ENCODE measurements at places on chromosomes 6 and 20.

GRCh38 chr6:119541132-119541905, 191.8 kb upstream of the MAN1A1 start:
- no peak overlapping the region for H3K27ac ChIP-seq
- no peak overlapping the region for H3K4me3 ChIP-seq
- H3K4me1 ChIP-seq, result no peaks in the 10 kb centered on the region
- H3K27me3 ChIP-seq, result no peaks in the 10 kb centered on the region
- DNase-seq, result no peak
- no peaks in the 10 kb centered on the region for H3K36me3 ChIP-seq

DNA sequence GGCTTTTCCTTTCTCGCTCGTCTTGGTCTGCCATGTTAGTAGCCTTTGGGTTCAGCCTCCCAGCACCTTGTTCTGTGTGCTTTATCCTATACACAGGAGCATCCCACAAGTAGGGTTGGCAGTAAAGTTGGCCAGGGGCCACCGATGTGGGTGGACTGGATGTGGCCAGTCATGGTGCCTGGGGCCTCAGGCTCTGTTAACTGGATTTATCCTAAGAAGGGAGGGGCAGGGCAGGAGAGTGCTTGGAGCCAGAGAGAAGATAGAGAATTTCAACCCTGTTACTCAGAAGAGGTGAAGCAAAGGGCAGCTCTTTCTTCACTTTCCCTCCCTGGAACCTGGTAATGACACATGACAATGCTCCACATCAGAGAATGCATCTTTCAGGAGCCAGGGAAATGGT, 14.1 kb upstream of the SIRPB2 start:
- DNase-seq, result no peak
- H3K4me1 ChIP-seq, result peaks cover 2% of the 10 kb centered on the region
- H3K27me3 ChIP-seq, result no peaks in the 10 kb centered on the region
- no peak overlapping the region for H3K4me3 ChIP-seq
- no peaks in the 10 kb centered on the region for H3K36me3 ChIP-seq
- no peak overlapping the region for H3K27ac ChIP-seq

DNA sequence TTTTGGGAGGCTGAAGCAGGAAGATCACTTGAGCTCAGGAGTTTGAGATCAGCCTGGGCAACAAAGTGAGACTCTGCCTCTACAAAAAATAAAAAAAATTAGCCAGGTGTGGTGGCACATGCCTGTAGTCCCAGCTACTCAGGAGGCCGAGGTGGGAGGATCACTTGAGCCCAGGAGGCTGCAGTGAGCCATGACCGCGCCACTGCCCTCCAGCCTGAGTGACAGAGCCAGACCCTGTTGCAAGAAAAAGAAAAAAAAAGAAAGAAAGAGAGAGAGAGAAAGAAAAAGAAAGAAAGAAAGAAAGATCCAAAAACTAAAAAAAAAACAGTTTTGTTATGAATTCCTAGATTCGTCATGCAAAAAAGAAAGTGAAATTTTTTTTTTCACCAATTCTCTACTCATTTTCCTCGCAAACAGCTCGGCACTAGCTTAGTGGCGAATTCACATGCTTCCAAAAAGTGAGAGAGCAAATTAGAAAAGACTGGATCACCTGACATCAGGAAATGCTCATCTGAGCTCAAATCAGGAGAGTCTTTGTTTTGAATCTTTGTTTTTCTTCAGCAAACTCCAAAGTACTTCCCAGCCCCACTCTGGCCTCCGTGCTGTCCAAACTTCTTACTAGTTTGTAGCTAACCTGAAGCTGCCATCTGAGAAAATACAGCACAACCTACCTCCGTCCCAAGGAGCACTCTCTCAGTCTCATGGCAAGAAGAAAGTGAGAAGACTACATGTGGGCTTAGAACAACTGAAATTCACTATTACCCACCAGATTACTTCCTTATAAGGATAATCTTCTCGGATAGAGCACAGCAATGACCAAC, 27.0 kb downstream of the IPCEF1 start:
- no peak overlapping the region for H3K4me3 ChIP-seq
- no peaks in the 10 kb centered on the region for H3K4me1 ChIP-seq
- H3K27me3 ChIP-seq, result no peaks in the 10 kb centered on the region

- no peaks in the 10 kb centered on the region for H3K36me3 ChIP-seq
- no peak for DNase-seq
- H3K27me3 ChIP-seq, result no peaks in the 10 kb centered on the region
- H3K27ac ChIP-seq, result no peak overlapping the region
- H3K4me3 ChIP-seq, result no peak overlapping the region
Measured at GRCh38 chr6:166601956-166602355, 15.5 kb upstream of the RAMACL start.

DNA sequence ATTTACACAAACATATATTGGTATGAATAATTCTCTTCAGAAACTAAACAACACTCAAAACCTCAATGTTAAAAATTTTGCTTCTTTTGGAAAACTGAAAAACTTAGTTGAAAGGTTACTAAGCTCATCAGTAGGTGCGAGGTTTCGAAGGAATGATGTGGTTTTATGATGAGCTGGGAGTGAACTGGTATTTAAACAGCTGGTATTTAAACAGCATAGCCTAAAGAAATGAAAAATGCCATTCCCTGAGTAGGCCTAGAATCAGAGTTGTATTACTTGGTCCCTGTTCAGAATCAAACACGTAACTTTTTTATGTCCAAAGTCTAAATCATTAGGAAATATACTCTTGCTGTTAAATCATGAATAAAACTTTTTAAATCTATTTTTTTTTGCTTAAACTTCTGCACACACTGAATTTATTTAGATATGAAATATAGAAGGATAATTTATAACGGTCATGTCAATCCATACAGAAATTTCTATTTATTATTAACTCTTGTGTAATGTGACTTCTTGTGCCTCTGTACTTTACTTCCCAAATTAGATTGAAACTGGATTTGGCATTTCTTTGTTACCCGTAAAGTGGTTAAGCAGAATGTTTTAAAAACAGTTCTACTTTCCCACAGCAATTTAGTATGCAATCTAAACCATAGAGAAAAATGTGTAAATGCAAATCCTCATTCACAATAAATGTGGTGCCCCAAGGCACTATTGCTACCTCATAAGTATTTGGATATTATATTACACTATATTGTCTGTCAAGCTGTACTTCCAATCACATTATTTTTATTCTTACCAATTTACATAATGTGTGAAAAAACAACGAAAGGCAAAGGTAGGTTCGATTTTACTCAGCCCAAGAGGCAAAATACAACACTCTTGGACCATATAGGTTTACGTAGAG, 124.1 kb downstream of the HS3ST5 start:
- no peak overlapping the region for H3K27ac ChIP-seq
- no peaks in the 10 kb centered on the region for H3K27me3 ChIP-seq
- no peak overlapping the region for H3K4me3 ChIP-seq
- no peak for DNase-seq

GRCh38 chr6:4581468-4582385, 194.5 kb upstream of the CDYL start:
- no peaks in the 10 kb centered on the region for H3K36me3 ChIP-seq
- no peaks in the 10 kb centered on the region for H3K4me1 ChIP-seq
- no peaks in the 10 kb centered on the region for H3K27me3 ChIP-seq
- no peak overlapping the region for H3K27ac ChIP-seq
- DNase-seq, result no peak

DNA sequence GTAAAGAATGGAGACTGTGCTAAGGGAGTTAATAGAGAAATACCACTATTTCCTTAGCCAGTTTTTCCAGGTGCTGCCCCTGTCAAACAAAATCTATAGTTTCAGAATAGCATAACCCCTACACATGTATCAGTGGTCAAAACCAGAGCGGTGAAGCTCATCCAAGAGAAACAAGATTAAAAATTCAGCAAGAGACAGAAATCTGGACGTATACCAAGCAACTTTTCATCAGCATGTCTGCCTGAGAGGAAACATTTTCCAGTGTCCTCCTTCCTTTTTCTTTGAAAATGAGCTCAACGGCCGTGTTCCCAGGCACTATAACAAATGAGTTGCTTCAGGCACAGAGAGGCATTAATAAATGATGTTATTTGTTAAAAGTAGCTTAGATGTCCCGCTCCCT, 416.5 kb downstream of the BCKDHB start:
- DNase-seq, result no peak
- no peak overlapping the region for H3K4me3 ChIP-seq
- no peaks in the 10 kb centered on the region for H3K36me3 ChIP-seq
- no peak overlapping the region for H3K27ac ChIP-seq
- H3K4me1 ChIP-seq, result no peaks in the 10 kb centered on the region

- no peak overlapping the region for H3K4me3 ChIP-seq
- no peaks in the 10 kb centered on the region for H3K4me1 ChIP-seq
- DNase-seq, result no peak
- H3K36me3 ChIP-seq, result peaks cover 22% of the 10 kb centered on the region
- no peaks in the 10 kb centered on the region for H3K27me3 ChIP-seq
Measured at GRCh38 chr6:42604150-42604549, 40.3 kb downstream of the UBR2 start.

GRCh38 chr6:148981515-148981914, 234.7 kb downstream of the UST start:
- no peak for DNase-seq
- H3K27ac ChIP-seq, result no peak overlapping the region
- H3K36me3 ChIP-seq, result no peaks in the 10 kb centered on the region
- no peaks in the 10 kb centered on the region for H3K27me3 ChIP-seq
- no peaks in the 10 kb centered on the region for H3K4me1 ChIP-seq
- H3K4me3 ChIP-seq, result no peak overlapping the region

- H3K36me3 ChIP-seq, result no peaks in the 10 kb centered on the region
- no peak overlapping the region for H3K4me3 ChIP-seq
- no peaks in the 10 kb centered on the region for H3K27me3 ChIP-seq
- peaks cover 5% of the 10 kb centered on the region for H3K4me1 ChIP-seq
- H3K27ac ChIP-seq, result no peak overlapping the region
Measured at GRCh38 chr20:4153251-4153650, 137.9 kb upstream of the RNF24 start.

GRCh38 chr6:3286641-3287171, 28.0 kb downstream of the PSMG4 start:
- no peaks in the 10 kb centered on the region for H3K4me1 ChIP-seq
- H3K4me3 ChIP-seq, result no peak overlapping the region
- no peak overlapping the region for H3K27ac ChIP-seq
- DNase-seq, result no peak
- H3K27me3 ChIP-seq, result no peaks in the 10 kb centered on the region
- no peaks in the 10 kb centered on the region for H3K36me3 ChIP-seq

GRCh38 chr6:106733386-106733785, 104.0 kb downstream of the QRSL1 start:
- DNase-seq, result no peak
- H3K4me3 ChIP-seq, result no peak overlapping the region
- no peaks in the 10 kb centered on the region for H3K36me3 ChIP-seq
- H3K27me3 ChIP-seq, result no peaks in the 10 kb centered on the region
- H3K27ac ChIP-seq, result no peak overlapping the region

- no peaks in the 10 kb centered on the region for H3K4me1 ChIP-seq
- no peaks in the 10 kb centered on the region for H3K27me3 ChIP-seq
- no peaks in the 10 kb centered on the region for H3K36me3 ChIP-seq
Measured at GRCh38 chr20:11838076-11838636, 79.5 kb upstream of the BTBD3 start.

GRCh38 chr6:73409395-73409794, 14.8 kb downstream of the DDX43 start:
- H3K4me1 ChIP-seq, result no peaks in the 10 kb centered on the region
- no peaks in the 10 kb centered on the region for H3K27me3 ChIP-seq
- no peak overlapping the region for H3K27ac ChIP-seq
- no peaks in the 10 kb centered on the region for H3K36me3 ChIP-seq
- H3K4me3 ChIP-seq, result no peak overlapping the region

- no peaks in the 10 kb centered on the region for H3K36me3 ChIP-seq
- H3K4me3 ChIP-seq, result no peak overlapping the region
- no peak overlapping the region for H3K27ac ChIP-seq
Measured at GRCh38 chr20:21083825-21084325, 22.3 kb downstream of the LINC00237 start.

DNA sequence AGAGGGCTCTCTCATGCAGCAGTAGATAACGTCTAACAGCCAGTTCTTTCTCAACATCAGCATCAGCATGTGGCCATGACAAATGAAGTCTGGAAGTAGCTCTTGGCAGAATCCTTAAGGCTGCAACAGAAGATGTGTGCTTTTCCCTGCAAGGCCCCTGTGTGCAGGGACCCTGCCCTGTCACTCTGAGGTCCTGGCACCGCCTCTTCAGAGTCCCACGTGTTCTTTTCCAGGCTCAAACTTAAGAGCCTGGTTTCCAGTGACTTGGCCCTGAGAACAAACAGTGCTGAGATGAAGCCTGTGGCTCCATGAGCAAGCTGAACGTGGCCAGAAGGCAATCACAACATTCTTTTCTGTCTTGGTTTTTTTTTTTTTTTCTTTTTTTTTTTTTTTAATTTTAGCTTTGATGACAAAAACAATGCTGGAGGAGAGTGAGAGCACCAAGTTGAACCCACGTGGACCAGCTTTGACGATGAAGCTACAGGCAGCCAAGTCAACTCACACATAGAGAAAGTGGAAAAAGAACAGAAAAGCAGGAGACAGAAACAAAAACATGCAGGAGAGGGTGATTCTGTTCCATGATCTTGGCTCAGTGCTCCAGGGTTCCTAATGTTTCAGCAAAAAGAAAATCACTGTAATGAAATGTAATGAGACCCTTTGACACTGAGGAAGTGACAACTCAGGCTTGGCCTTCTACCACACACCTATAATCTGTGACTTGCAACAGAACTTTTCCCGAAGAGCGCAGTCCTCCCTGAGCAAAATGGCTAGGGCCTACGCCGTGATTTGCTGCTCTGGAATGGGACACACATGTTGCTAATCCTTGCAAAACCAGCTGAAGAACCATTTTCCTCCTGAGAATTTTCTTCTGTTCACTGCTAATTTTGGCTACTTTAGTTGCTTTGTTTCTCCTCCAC, 86.1 kb downstream of the FOXC1 start:
- no peak overlapping the region for H3K27ac ChIP-seq
- H3K27me3 ChIP-seq, result no peaks in the 10 kb centered on the region
- no peak for DNase-seq
- no peaks in the 10 kb centered on the region for H3K36me3 ChIP-seq
- H3K4me3 ChIP-seq, result no peak overlapping the region

- no peaks in the 10 kb centered on the region for H3K4me1 ChIP-seq
- H3K27me3 ChIP-seq, result no peaks in the 10 kb centered on the region
- H3K4me3 ChIP-seq, result no peak overlapping the region
- no peak for DNase-seq
- H3K27ac ChIP-seq, result no peak overlapping the region
Measured at GRCh38 chr20:38559764-38560163, 21.2 kb upstream of the ADIG start.

- no peaks in the 10 kb centered on the region for H3K4me1 ChIP-seq
- DNase-seq, result peak; percentile 34
- H3K36me3 ChIP-seq, result no peaks in the 10 kb centered on the region
- H3K4me3 ChIP-seq, result no peak overlapping the region
- no peaks in the 10 kb centered on the region for H3K27me3 ChIP-seq
Measured at GRCh38 chr20:60477958-60478357, 519.7 kb downstream of the CDH26 start.

Measured in common myeloid progenitor, CD34-positive (primary cell).